ENCODE measurements at places on chromosomes 2 and 18. TPM values are rescaled to one million over a fixed set of nuclear protein-coding genes. Genes with fewer than 3 reads are reported as not detected.

DNA sequence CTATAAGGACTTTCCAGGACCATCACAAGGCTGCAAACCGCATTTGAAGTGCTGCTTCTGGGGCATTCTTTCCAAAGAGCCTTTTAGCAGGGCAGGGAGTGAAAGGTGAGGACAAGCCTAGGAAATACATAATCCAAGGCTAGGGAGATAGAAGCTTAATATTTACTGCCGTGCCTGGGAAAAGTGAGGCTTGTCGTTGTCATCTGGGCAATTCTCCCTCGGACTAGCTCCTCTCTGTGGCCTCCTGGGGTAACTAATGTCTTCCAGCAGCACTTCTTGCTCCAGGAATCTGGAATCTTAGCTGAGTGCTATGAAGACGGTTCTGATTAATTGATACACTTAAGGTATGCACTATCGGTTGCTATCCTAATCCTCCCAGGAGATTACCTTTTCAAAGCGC, 69.3 kb upstream of the ATL2 start:
- no peak for DNase-seq

GRCh38 chr18:31040686-31041270, 1.8 kb downstream of the DSC3 start:
- DNase-seq: no peak

GRCh38 chr18:29163596-29163995, 986.7 kb upstream of the CDH2 start:
- no peak for DNase-seq

GRCh38 chr2:78861546-78861945, 164.0 kb upstream of the REG3G start:
- DNase-seq: no peak

The TMEM178A gene
- 116 TPM for polyA plus RNA-seq

The CCL20 gene
- 0.60 TPM for polyA plus RNA-seq

Data from renal pelvis (tissue), 12 donors.